ENCODE measurements at places on chromosomes 2 and 18.

DNA sequence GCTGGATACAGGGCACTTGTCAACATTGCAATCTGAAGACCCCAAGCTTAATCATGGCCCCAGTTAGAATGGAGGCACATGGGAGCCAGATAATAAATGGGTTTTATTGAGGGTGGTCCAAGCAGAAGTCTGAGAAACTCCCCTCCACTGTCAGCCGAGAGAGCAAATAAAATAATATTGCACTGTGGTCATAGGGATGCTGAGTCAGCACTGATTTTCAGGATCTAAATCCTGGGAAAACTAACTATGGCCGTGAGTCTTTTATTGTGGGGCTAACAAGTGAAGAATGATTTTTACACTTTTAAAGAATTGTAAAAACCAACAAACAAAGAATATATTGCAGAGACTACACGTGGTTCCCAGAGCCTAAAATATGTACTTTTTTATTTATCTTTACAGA lies 31.1 kb upstream of the NETO1 start:
- no peak for DNase-seq

- DNase-seq = no peak
These were observed 131.6 kb downstream of the GAREM1 start for GRCh38 chr18:32339045-32339444.

DNA sequence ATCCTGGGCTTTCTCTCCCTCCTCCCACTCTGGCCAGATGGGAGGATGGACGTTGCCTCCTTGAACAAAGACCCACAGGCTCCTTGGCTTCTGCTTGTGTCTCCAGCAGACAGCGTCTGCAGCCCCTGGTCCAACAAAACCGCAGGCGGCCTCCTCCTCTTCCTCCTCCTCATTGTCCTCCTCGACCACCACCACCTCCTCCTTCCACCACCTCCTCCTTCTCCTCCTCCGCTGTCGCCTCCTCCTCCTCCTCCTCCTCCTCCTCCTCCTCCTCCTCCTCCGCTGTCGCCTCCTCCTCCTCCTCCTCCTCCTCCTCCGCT lies 45.7 kb upstream of the ALPP start:
- DNase-seq = no peak

DNA sequence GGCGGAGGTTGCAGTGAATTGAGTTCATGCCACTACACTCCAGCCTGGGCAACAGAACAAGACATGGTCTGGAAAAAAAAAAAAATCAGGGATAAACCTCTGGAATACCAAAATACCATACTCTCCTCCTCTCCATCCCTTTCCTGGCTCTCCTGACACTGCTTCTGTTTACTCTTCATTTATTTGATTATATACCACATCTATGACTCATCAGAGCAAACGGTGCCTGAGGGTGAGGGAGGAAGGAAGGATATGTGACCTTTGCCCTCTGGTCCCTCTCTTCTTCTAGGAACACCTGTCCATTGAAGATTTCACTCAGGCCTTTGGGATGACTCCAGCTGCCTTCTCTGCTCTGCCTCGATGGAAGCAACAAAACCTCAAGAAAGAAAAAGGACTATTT lies 30.0 kb downstream of the VIL1 start:
- no peak for DNase-seq

DNA sequence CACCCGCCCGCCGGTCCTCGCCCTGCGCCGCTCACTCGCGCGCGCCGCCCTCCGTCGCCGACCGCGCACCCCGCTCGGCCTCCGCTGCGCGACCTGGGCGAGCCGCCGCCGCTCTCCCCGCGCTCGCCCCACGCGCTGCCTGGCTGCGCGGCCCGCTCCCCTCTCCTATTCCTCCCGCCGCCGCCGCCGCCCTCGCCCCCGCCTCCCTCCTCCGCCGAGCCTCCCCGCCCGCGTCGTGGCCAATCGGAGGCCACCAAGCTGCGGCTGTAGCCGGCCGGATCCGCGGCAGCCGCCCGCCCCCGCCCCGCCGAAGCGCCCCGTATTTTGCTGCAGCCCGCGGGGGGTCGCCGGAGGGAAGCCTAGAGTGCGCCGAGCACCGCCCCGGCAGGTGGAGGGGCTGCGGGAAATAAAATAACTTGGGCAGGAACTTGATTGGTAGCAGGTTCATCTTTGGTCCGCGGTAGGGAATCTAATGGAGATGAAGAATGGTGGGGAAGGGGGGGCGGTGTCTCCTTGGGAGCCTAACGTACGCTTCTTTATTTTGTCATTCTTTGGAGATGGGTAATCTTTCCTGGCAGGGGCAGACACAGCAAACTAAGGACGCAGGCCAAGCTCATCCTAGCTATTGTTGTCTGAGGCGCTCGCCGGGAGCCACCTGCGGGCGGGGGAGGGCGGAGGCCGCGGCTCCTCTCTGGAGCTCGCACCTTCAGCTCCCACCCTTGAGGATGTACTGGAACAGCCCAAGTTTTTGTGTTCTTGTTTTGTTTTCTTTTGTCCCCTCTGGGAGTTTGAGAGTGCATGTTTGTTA lies 1.1 kb upstream of the CDH2 start:
- no peak for DNase-seq

GRCh38 chr2:217108086-217108485 lies 248.2 kb upstream of the TNP1 start:
- DNase-seq = no peak

DNA sequence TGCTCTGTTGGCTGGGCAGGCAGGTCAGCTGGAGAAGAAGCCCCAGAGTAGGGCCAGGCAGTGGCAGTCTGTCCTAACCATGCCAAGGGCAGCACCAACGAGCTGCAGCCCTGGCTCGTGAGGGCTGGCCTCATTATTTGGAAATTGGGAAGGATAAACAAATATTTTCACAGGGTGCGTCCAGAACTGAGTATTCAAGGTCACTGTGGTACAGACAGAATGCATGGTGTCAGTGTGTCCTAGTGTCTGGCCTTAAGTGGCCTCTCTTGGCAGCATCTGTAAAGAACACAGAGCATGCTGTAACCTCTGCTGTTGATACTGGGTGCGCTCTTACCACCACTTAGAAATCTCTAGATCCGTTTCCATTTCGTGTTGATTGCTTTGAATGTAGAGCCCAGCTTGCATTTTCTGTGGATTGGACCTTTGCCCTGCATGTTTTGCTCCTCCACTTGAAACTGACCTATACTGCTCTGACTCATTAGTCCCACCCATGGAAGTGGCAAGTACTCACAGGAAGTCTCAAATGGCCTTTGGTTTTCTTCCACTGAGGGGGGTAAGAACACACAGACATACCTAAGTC lies 88.2 kb downstream of the GREB1L start:
- DNase-seq = no peak

DNA sequence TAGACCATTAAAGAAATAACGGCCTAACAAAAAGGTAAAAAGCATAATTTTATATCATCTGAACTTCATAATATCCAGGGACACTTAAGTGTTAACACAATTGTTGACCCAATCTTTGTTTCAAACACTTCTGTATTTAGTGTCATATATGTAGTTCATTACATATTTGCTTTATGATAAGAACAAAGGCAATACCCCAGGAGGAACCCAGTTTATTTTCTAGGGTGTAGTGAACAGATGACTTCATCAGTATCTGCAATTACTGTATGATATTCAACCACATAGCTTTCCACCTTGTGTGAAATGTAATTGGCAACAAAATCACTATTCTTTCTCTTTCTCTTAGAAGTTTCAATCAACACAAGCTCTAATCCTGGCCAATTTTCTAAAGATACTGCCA lies 177.8 kb downstream of the SLC39A10 start:
- DNase-seq = no peak

GRCh38 chr2:46645681-46646162 lies 166.4 kb downstream of the TMEM247 start:
- DNase-seq = no peak

GRCh38 chr2:240246173-240246820 lies 105.8 kb upstream of the OTOS start:
- DNase-seq = no peak

GRCh38 chr2:30747206-30747605 lies 60.0 kb downstream of the CAPN13 start:
- no peak for DNase-seq

GRCh38 chr2:144759746-144760145 lies 239.8 kb upstream of the ZEB2 start:
- DNase-seq = no peak

GRCh38 chr2:12725233-12726187 lies 8.8 kb downstream of the TRIB2 start:
- no peak for DNase-seq

Data from activated CD4-positive, alpha-beta T cell treated with anti-CD3 and anti-CD28 coated beads, Interleukin-2, amount 50 U/mL, for 24 hours (primary cell).